CD4-positive, alpha-beta T cell treated with Interleukin-2 at 100 ng/mL for 4 hours (primary cell): ENCODE measurements at places on chromosomes 11 and 22.

DNA sequence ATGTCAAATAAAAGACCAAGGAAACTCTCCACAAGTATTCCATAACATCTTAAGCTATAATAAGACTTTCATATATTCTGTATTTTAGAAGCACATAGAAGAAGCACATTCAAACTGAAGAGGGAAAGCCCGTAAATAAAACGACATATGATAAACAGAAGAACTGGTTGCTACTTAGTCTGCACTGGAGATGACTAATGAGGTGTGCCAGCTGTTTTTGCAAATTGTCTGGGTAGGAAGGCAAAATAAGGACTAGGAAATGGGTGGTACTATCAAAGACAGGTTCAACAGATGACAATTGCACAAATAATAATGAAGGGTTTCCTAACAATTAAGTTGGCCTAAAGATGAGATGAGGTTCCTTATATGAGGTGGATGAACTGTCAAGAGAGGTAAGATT, 593.2 kb upstream of the CCDC179 start:
- DNase-seq: no peak

DNA sequence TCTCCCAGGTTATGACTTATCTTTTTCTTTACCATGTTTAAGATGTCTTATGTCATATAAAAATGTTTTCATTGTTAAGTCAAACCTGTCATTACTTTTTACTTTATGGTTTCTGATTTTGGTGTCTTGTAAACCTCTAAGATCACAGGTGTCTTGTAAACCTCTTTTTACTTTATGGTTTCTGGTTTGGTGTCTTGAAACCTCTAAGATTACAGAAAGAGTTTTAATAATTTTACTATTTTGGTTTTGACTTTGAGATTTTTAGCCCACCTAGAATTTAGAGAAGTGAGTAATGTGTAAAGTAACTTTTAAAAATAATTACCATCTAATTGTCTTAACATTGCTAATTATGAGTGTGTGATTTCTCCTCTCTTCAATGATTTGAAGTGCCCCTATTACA, 2.6 kb downstream of the CSF2RB start:
- no peak for DNase-seq

DNA sequence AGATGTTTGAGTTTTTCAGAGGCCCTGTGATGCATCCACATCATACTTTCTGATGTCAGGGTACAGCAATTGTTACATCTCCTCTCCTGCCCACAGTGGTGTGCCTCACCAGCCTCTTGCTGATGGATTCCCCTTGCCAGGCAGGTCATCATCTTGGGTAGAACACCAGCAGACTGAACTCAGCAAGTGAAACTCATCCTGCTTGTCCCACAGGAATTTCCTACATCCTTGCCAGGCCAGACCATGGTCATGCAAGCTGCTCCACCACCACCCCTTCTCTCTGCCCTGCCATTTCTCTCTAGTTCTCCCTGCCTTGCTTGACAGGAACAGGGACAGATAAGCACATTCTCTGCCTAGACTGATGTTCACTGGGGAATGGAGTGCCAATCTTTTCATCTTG, 85.9 kb downstream of the PAX6 start:
- no peak for DNase-seq

DNA sequence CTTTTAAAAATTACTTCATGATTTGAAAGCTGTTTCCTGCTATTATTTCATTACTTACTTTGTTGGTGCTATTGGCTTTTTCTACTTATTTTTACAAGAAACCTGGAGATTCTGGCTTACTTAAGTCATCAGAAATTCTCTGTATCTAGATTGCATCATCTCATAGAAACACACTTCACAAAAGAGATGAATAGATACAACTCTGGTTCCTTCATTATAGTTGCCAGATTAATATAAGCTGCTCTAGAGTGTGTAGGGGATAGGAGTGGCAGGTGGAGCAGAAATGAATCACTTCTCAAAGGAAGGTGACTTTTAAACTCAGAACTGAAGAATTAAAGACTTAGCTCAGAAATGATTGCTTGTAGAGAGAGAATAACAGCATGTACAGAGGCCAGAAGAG, 20.0 kb downstream of the CYP2R1 start:
- DNase-seq: no peak

- DNase-seq: no peak
These were observed 20.0 kb downstream of the TSPAN4 start for GRCh38 chr11:862696-863022.
